ENCODE measurements at places on chromosomes 13 and 19.

DNA sequence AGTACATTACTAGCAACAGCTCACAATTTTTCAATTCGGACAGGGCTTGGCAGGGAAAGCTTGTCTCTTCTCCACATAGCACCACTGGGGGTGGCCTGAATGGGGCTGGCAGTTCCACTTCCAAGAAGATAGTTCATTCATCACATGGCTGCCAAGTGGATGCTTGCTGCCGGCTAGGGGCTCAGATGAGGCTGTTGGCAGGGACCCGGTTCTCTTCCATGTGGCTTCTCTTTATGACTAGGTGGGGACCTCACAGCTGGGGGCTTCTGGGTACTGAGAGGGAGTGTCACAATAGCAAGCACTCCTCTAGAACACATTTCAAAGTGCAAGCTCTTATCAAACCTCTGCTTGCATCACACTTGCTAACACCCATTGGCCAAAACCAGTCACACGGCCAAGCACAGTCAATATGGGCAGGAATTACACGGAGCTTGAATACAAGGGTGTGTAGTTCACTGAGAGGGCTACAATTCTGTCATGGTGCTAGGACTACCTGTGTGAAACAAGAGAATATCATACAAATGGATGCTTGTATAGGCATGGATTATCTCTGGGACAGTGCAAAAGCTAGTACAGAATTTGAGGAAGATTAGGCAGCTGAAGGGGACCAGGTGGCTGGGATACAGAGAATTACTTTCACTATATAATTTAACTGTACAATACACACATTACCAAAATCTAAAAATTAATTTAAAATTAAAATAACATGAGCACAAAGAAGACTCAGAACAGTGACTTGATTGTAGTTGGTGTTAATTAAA lies 32.3 kb downstream of the ATP7B start:
- no peak for DNase-seq

- no peak for DNase-seq
Measured at GRCh38 chr13:50866817-50867636, 23.5 kb upstream of the DLEU7 start.

- DNase-seq = no peak
Measured at GRCh38 chr13:22569811-22570210, 611.0 kb upstream of the SGCG start.

DNA sequence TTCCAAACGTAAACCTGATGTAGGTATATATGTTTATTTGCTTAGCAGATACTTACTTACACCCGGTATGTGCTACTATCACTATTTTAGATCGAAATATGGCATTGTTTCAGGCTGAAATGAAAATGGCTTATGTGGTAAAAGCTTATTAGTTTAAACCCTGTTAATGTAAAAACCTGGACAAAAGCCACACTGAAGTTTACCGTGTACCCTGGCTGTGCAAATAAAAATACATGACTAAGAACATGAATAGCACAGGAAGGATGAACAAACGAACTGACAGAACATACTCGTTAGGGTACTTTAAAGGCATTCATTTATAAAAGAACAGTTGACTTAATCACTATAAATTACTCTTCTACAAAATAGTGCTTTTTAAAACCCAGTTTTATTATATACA lies 6.6 kb downstream of the CLDN10 start:
- no peak for DNase-seq

GRCh38 chr19:41691268-41691970 lies 3.3 kb upstream of the CEACAM7 start:
- no peak for DNase-seq

DNA sequence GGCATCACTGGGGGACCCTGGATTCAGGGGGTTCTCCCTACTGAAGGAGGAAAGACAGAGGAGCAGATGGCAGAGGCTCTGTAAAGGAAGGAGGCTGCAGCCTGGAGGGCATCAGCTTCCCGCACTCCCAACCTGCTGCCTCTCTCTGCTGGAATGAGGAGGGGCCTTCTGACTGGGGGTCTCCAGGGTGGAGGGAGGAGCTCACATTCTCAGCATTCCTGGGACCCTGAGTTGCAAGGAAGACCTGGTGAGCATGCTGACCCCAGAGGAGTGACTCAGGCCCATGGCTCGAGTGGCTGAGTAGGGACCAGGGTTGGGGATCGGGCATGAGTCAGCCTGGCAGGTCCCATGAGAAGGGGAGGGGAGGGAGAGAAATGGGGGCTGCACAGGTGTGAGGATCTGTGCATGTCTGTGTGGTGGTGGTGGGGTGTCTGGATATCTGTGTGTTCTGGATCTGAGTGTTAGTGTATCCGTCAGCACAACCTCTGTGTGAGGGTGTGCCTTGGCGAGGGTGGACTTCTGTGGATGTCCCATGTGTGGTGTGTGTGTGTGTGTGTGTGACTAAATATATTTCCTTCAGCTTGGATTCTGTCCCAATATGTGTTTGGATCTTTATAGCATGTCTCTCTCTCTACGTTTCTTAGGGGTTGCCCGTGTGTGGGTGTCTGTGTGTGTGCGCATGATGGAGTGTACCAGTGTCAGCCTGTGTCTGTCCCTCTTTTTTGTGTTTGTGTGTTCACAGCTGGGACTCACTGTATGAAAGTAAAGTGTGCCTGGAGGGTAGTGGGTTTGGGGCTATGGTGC lies 4.6 kb downstream of the AXL start:
- no peak for DNase-seq

DNA sequence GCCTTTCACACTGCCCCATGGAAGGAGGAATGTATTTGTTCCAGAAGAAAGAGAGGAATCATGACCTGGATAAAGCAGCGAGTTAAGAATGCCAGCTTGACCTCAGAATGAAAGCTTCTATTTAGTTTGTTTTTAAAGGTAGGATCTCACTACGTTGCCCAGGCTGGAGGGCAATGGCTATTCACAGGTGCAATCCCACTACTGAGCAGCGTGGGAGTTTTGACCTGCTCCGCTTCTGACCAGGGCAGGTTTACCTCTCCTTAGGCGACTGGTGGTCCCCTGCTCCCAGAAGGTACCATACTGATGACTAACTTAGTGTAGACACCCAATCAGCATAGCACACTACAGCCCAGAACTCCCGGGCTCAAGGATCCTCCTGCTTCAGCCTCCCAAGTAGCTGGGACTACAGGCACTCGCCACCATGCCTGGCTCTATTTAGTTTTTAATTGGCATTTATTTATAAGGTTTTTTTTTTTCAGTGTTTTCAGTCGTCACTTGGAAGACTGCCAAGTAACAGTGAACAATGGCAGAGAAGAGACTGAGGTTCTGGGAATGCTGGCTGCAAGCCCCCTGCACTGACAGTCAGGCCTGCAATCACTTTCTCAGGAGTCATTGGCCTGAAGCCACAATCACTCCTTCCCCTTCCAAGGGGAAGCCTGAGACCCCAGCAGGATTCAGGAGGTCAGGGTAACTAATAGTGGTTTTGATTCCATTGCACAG lies 73.1 kb downstream of the EPS15L1 start:
- no peak for DNase-seq

DNA sequence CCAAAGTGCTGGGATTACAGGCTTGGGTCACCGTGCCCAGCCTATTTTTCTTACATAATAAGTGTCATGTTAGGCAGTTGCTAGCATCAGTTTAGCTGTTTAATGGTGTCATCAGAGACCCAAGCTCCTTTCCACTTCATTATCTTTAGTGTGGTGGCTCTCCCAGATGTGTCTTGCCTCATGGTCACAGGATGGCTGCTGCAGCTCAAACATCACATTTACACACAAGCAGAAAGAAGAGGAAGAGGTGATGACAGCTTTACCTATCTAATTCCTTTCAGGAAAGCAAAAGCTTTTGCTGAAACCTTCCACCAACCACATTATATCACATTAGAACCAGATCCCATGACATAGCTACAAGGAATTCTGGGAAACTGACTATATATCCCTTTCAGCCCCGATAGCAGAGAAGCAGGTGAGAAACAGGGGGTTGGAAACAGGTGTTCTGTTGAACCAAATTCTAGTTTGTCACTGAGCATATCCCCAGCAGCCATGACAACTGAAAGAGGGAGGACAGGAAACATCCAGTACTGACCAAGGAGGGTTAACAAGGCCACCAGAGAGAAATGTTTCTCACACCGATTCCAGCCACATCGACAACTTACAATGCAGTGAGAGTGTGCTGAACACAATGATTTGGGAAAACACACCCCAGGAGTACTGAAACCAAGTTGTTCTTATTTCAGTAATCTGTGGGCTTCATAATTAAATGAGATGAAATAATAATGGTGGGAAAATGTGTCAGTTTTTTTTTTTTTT lies 617.0 kb downstream of the UQCRFS1 start:
- no peak for DNase-seq

- no peak for DNase-seq
Measured at GRCh38 chr13:61170856-61171255, 244.8 kb downstream of the PCDH20 start.

- DNase-seq = no peak
Measured at GRCh38 chr13:33235564-33235963, 50.0 kb downstream of the STARD13 start.
